ENCODE measurements at places on chromosomes 6 and 20. TPM values are rescaled to one million over a fixed set of nuclear protein-coding genes. Genes with fewer than 3 reads are reported as not detected.
A peak's percentile ranks its signal among the peaks of the same experiment; 100 is the strongest.

DNA sequence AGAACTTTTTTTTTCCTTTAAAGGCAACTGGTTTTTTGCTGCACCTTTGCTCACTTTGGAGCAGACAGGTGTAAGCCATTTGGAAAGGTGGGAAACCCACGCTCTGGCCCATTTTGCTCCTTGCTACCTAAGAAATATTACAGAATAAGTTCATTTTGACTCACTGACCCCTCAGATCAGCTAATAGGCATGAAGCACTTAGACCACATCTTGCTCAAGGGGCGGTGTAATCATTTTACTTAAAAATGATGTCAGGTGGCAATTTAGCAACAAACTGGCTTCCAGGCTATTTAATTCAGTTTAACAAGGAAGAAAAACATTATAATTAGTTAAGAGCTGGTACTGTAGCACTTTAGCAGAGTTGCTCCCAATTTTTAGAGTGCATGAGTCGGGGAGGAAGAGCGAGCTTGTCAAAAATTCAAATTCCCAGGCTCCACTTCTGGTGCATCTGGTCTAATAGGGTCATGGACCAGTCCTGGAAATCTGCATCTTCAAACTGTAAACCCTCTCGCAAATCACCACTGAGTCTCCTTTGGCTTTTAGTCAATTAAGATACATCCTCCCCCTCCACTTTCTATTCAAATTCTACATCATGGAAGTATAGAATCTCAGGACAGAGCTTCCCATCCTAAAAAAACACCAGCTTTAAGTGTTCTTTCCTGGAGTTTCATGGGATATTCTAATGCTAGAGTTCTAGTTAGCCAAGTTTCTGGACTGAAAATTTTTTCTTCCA is 38.2 kb downstream of the JAG1 start:
- peaks cover 8% of the 10 kb centered on the region for H3K4me1 ChIP-seq
- no peaks in the 10 kb centered on the region for H3K27me3 ChIP-seq
- H3K36me3 ChIP-seq, result peaks cover 17% of the 10 kb centered on the region
- H3K4me3 ChIP-seq, result no peak overlapping the region
- no peak for DNase-seq
- H3K27ac ChIP-seq, result peak overlapping the region; percentile 18

DNA sequence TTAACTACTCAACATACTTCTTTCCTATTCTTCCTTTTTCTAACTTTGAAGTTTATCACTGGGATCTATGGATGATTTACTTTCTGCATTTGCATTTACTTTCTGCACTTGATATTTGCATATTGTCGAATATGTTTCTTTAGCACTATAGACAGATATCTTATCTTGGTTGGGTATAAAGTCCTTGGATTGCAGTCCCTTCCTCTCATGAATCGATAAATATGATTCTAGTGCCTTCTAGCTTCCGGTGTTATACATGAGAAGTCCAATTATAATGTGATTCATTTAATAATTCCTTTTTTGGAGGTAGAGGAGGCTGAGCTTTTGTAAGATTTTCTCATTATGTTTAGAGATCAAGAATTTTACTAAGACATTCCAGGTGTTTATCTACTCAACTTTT is 321.2 kb upstream of the RUNX2 start:
- DNase-seq, result no peak
- no peaks in the 10 kb centered on the region for H3K4me1 ChIP-seq
- H3K27ac ChIP-seq, result no peak overlapping the region
- no peaks in the 10 kb centered on the region for H3K36me3 ChIP-seq

GRCh38 chr6:99344289-99344688 is 5.2 kb downstream of the FAXC start:
- no peak overlapping the region for H3K4me3 ChIP-seq
- H3K4me1 ChIP-seq, result no peaks in the 10 kb centered on the region
- H3K27me3 ChIP-seq, result no peaks in the 10 kb centered on the region
- H3K27ac ChIP-seq, result no peak overlapping the region
- H3K36me3 ChIP-seq, result no peaks in the 10 kb centered on the region

- DNase-seq, result no peak
- no peak overlapping the region for H3K27ac ChIP-seq
- no peaks in the 10 kb centered on the region for H3K27me3 ChIP-seq
- no peak overlapping the region for H3K4me3 ChIP-seq
Measured at GRCh38 chr6:135306740-135307420, 125.8 kb downstream of the MYB start.

- no peak overlapping the region for H3K4me3 ChIP-seq
- no peak overlapping the region for H3K27ac ChIP-seq
- no peak for DNase-seq
- H3K36me3 ChIP-seq, result no peaks in the 10 kb centered on the region
- peaks cover 5% of the 10 kb centered on the region for H3K4me1 ChIP-seq
Measured at GRCh38 chr6:41679696-41680095, 41.4 kb downstream of the MDFI start.

GRCh38 chr6:43936476-43936875 is 166.5 kb downstream of the VEGFA start:
- H3K36me3 ChIP-seq, result no peaks in the 10 kb centered on the region
- no peak overlapping the region for H3K27ac ChIP-seq
- DNase-seq, result no peak
- no peak overlapping the region for H3K4me3 ChIP-seq
- H3K4me1 ChIP-seq, result no peaks in the 10 kb centered on the region

- H3K4me1 ChIP-seq, result no peaks in the 10 kb centered on the region
- H3K27me3 ChIP-seq, result no peaks in the 10 kb centered on the region
- peak overlapping the region; percentile 100 for H3K27ac ChIP-seq
- no peak overlapping the region for H3K4me3 ChIP-seq
- no peak for DNase-seq
Measured at GRCh38 chr6:108556250-108556649, 4.5 kb upstream of the FOXO3 start.

DNA sequence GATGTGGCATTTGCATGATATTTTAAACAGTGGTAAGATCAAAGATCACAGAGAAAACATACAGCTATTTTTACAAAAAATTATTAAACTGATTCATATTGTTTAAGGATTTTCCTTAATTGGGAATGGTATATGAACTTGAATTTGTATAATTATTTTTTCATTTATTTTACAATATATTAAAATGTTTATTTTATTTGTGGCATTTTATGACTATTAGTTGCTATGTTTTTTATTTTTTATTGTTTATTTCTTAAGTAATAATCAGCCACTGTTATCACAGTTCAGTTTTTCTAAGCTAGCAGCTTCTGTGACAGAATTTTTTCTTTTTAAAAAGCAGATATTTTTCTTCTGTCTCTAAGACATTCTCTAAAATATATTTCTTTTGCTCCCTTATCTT is 387.0 kb upstream of the KHDRBS2 start:
- H3K36me3 ChIP-seq, result no peaks in the 10 kb centered on the region
- H3K4me1 ChIP-seq, result no peaks in the 10 kb centered on the region
- H3K27ac ChIP-seq, result no peak overlapping the region
- H3K4me3 ChIP-seq, result no peak overlapping the region
- no peak for DNase-seq

GRCh38 chr20:40770564-40771307 is 81.7 kb upstream of the MAFB start:
- H3K36me3 ChIP-seq, result no peaks in the 10 kb centered on the region
- peak; percentile 23 for DNase-seq
- H3K4me3 ChIP-seq, result no peak overlapping the region
- no peaks in the 10 kb centered on the region for H3K4me1 ChIP-seq

DNA sequence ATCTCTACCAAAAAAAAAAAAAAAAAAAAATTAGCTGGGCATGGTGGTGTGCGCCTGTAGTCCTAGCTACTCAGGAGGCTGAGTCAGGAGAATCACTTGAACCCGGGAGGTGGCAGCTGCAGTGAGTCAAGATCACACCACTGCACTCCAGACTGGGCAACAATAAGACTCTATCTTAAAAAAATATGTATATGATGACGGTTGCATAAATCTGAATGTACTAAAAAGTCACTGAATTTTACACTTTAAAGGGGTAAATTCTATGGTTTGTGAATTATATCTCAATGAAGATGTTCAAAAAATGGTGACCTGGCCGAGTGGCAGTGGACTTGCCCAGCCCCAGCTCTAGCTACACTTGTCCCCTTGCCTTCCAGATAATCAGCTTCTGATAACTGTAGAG is 10.4 kb upstream of the ABCC10 start:
- DNase-seq, result no peak
- no peaks in the 10 kb centered on the region for H3K4me1 ChIP-seq
- H3K27ac ChIP-seq, result no peak overlapping the region
- no peak overlapping the region for H3K4me3 ChIP-seq
- no peaks in the 10 kb centered on the region for H3K36me3 ChIP-seq

DNA sequence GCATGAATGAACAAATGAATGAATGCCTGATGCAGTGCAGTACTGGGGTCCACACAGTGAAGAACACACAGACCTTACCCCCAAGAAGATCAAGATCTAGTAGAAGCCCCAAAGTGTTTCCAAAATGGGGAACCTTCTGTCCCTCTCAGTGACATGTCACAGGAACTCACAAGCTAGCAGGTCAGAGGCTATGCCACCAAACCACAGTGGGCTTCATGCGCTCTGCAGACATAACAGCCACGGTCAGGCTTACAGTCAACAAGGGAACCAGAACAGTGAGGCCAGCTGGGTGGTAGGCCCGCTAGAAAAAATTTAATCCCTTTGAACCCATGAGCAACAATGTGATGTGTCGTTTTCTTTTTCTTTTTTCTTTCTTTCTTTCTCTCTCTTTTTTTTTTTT is 20.2 kb upstream of the ARFGEF2 start:
- no peaks in the 10 kb centered on the region for H3K36me3 ChIP-seq
- H3K27ac ChIP-seq, result no peak overlapping the region
- no peak for DNase-seq
- no peak overlapping the region for H3K4me3 ChIP-seq
- no peaks in the 10 kb centered on the region for H3K27me3 ChIP-seq

GRCh38 chr20:25310268-25310920 is 62.5 kb downstream of the PYGB start:
- H3K4me3 ChIP-seq, result no peak overlapping the region
- DNase-seq, result peak; percentile 82
- no peaks in the 10 kb centered on the region for H3K36me3 ChIP-seq

Gene HLA-G
- total RNA-seq, result 55.3 TPM

Gene NKX2-4
- not detected for total RNA-seq

Gene SPDEF
- total RNA-seq, result 71.0 TPM

Gene GSTA2
- 0.35 TPM for total RNA-seq

All from colonic mucosa (tissue), 4 donors.